ENCODE measurements at places on chromosomes 3 and 15.

- DNase-seq: no peak
Observed at GRCh38 chr3:171828902-171829770, 14.0 kb upstream of the TMEM212 start.

GRCh38 chr3:154148541-154148940, 27.4 kb downstream of the ARHGEF26 start:
- DNase-seq: no peak

DNA sequence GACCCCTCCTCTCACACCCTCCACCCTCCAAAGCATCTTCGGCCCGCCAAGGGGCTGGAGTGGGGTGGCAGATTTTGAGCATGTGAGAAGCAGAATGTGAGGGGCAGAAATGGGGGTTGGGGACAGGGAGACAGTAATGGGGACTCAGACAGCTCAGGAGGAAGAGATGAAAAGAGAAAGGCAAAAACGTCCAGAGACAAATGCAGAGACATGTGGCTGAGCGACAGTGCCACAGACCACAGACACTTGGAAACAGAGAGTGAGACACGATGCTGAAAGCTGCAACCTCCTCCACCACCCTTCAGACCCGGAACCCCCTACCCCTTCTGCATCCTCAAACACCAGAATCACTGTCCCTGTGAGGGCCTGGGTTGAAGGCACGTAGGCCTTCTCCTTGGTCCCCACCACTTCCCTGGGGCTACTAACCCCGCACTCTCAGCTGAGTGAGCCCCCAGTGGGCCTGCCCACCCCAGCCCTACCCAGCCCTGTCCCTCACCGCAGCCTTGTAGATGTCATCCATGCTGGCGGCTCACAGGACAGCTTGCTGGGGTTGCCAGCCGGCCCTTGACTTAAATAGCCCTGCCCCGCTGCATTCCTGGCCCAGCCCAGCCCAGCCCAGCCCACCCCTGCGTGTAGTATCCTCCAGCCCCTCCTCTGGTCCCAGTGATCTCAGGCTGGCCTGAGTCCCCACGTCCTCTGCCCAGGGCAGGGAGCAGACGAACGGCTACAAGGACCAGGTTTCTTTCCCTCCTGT, at the start of gene TNNC1:
TSS of gene TNNC1 (minus strand) at position 546 of the 754 bp plus-strand sequence. CDS start at position 520, 26 bp downstream.
- DNase-seq: no peak

DNA sequence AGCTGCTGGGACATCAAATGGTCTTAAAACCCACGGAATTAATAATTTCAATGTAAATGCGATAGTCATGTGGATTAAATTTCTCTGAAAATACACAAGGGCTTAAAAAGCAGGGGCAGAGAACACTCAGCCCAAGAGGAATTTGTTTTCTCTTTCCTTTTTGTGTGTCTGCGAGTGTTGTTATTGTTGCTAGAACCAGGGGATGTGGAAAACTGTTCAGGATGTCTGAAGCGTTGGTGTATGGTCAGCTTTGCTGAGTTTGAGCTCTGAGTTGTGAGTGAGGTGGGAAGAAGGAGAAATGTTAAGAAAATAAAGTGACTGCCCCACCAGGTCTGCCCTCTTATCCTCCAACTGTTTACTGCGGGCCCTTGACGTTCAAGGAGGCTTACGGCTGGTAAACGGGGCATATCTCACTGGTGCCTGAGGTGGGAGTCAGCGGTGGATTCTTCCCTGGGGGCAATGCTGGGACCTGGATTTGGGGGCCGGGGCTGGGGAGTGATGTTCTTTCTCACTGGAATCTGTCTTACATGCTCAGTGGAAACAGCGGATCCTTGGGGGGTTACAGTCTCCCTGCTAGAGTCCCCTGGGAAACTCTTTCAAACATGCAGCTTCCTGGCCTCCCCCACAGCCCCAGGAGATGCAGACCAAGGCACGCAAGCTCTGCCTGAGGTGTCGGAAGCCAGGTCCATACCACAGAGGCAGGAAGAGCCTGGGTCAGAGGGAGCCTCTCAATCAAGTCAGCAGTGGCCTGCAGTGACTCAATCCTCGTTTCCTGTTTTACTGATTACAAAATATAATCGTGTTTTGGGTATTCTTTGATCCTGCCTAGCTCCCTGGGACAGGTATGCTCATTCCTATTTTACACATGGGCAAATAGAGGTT, 41.8 kb downstream of the ITGA11 start:
- no peak for DNase-seq

GRCh38 chr15:53072077-53072476, 281.9 kb upstream of the ONECUT1 start:
- no peak for DNase-seq

DNA sequence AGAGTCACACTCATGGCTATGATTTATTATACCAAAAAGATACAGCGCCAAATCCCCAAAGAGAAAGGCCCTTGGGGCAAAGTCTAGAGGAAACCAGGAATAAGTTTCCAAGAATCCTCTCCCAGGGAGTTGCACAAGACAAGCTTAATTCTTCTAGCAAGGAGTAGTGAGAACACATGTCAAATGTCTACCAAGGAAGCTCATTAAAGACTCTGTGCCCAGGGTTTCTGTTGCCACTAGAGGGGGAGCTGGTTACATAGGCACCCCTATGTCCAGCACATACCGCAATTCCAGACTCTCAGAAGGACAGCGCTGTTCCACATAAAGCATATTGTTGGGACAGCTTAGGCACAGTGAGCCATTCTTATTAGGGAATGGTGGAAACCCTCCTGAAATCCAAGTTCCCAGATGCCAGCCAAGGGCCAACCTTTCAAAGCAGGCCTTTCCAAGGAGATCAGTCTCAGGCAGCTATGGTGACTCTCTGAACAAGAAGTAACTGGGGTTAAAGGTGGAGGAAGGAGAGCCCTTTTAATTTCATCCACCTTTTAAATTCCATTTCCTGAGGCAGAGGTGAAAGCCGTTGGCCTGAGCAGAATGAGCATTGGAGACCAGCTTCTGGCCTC, 194.2 kb downstream of the UACA start:
- no peak for DNase-seq

GRCh38 chr3:141129541-141130011, 78.4 kb downstream of the SPSB4 start:
- DNase-seq: no peak

- no peak for DNase-seq
Observed at GRCh38 chr3:64873400-64873799, 185.6 kb upstream of the ADAMTS9 start.
